ENCODE measurements at places on chromosomes 13 and 19.
A peak's percentile ranks its signal among the peaks of the same experiment; 100 is the strongest.

DNA sequence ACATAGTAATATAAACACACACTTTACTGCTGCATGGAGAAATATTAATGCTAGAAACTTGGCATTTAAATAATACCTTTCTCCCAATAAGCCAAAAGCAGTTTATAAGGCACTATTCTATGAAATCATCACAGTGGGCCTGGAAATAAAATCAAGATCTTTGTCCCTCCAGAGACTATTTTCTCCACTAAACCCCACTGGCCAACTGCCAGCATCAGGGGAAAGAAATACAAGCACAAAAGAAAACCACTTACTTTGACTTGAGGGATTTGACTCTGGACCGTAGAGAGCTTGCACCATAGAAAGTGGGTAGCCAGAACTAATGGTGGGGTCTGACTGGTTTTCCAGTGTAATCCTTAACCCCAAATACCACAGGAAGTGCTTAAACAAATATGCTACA is 71.9 kb downstream of the DCLK1 start:
- no peak for DNase-seq

DNA sequence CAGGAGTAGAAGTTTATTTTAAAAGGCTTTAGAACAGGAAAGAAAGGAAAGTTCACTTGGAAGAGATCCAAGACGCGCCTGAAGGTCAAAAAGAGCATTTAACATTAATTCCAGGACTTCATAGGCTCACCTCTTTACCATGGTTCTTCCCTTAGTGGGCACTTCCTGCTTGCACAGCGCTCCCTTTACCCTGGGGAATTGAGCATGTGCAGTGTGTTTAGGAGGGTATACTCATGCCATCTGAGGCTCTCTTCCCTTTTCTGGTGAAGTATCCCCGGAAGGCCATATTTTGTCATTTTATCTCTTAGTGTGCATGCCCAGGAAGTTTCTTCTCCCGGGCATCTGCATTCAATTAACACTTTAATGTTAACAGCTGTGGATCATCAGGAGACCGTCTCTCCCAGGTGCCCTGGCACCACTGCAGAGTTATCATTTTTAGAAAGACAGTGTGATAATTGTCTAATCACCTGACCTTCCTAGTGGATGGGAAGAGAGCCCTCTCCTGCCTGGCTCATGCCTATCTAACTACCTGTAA is 66.1 kb upstream of the ABCC4 start:
- no peak for DNase-seq

DNA sequence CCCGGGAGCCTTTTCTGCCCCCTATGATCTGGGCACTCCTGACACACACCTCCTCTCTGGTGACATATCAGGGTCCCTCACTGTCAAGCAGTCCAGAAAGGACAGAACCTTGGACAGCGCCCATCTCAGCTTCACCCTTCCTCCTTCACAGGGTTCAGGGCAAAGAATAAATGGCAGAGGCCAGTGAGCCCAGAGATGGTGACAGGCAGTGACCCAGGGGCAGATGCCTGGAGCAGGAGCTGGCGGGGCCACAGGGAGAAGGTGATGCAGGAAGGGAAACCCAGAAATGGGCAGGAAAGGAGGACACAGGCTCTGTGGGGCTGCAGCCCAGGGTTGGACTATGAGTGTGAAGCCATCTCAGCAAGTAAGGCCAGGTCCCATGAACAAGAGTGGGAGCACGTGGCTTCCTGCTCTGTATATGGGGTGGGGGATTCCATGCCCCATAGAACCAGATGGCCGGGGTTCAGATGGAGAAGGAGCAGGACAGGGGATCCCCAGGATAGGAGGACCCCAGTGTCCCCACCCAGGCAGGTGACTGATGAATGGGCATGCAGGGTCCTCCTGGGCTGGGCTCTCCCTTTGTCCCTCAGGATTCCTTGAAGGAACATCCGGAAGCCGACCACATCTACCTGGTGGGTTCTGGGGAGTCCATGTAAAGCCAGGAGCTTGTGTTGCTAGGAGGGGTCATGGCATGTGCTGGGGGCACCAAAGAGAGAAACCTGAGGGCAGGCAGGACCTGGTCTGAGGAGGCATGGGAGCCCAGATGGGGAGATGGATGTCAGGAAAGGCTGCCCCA is 8.5 kb upstream of the CEACAM7 start:
- no peak for DNase-seq

- peak; percentile 86 for DNase-seq
Measured at GRCh38 chr19:39352381-39353255, 10.4 kb downstream of the SAMD4B start.

- no peak for DNase-seq
Measured at GRCh38 chr13:97142452-97142851, 79.7 kb upstream of the MBNL2 start.

DNA sequence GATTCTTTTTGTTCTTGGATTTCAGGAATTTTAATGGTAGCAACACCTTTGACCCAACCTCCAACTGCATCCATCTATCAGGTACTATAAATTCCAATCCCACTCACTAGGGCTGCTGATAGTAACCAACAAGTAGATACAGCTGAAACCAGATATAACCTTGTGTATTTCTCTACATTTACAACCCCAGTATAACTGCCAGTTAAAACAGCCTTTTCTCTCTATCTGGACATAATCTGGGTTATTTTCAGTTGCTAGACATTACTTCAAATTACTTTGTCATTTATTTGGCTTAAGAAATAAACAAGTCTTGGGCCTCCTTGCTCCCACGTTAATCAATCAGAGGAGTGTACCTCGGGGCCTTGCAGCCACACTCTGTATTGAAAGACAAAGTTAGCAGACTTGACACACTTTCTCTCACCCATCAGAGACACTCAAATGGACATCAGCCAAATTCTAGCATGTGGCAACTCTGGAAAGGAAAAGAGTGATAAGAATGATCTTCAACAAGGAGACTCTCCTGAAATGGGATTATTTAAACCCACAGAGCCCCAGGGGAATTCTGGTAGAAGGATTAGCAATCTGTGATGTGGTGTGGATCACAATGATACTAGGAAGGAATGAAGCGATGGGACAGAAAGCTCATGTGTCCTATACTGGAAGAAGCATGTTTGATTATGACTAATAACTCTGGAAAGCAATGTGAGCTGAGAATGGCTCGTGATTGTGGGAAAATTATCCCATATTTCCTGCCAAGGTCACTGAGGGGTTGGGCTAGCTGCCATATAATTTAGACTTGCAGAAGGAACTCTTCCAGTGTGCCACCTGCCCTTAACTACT is 157.5 kb downstream of the FLT1 start:
- DNase-seq: peak; percentile 80

GRCh38 chr19:31548941-31549340 is 199.7 kb upstream of the TSHZ3 start:
- DNase-seq: no peak

- peak; percentile 86 for DNase-seq
Measured at GRCh38 chr13:27168906-27169657, 2.5 kb downstream of the USP12 start.

- DNase-seq: peak; percentile 29
Measured at GRCh38 chr13:49022472-49023144, 46.9 kb downstream of the FNDC3A start.

DNA sequence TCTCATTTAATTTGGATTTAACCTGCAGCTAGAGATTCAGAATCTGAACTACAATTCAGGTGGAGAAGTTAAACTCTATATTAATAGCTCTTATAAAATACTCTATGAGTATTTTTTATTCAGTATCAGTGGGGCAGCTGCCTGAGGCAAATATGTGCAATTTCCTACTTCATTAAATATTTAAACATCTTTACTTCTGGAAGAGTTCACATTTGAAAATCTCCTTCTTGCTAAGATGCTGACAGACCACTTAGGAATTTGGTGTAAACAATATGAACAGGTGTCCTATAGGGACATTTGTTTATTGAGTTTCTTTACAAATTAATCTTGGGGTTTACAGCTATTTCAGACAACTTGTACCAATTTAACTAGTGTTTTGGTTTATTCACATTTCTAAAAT is 20.4 kb downstream of the STARD13 start:
- DNase-seq: no peak

DNA sequence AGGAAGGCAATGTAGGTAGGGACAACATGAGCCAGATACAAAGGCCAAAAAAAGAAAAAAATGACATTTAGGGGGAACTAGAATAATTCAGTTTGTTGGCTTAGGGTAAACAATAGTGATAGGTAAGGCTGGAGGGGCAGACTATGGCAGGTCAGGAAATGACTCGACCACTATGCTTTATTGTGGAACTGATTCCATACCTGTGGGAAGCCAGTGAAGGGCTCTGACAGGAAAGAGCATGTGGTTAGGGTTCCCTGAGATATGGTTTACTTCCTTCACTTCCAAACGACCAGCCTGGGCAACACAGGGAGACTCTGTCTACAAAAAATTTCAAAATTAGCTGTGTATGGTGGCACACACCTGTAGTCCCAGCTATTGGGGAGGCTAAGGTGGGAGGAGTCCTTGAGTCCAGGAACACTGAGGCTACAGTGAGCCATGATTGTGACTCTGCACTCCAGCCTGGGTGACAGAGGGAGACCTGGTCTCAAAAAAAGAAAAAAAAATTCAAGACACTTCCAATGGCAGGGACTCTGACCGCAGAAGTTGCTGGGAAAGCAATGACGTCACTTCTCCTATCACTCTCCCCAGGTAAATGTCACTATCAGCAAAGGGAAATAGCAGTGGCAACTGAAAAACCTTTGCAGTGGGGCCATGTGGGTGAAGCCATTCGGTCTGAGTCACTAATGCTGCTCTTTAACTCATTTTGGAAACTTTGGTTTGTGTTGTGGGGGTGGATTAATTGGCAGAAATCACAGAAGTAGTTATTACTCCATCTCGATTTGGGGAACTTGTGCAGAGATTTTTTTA is 192.8 kb upstream of the TSC22D1 start:
- DNase-seq: no peak

GRCh38 chr13:96431044-96431581 is 341.2 kb downstream of the HS6ST3 start:
- no peak for DNase-seq

- DNase-seq: no peak
Measured at GRCh38 chr13:75353781-75354193, 128.2 kb downstream of the TBC1D4 start.

DNA sequence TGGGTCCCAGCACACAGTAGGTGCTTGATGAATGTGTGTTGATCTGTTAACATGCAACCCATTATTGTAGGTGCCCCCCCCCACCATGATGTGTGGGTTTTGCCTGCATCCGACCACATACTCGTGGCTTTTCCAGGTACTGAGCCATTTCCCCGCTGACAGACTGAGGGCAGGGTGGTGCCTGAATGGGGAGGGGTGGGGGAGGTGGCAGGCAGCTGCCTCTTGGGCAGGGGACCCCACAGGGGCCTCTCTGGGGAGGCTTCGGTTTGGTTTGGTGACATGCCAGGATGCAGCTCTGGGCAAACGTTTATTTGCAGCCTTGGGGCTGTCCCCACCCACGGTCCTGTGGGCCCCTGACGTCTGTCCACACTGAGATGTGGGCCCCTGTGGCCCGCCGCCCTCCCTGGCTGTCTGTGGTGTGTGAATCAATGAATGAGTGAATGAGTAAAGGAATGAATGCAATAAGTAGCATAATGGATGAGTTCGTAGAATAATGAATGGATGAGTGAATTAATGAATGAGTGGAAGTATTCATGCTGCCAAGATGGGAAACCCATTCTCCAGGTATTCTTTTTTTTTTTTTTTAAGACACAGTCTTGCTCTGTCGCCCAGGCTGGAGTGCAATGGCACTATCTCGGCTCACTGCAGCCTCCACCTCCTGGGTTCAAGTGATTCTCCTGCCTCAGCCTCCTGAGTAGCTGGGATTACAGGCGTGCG is 9.0 kb upstream of the JUND start:
- peak; percentile 86 for DNase-seq

DNA sequence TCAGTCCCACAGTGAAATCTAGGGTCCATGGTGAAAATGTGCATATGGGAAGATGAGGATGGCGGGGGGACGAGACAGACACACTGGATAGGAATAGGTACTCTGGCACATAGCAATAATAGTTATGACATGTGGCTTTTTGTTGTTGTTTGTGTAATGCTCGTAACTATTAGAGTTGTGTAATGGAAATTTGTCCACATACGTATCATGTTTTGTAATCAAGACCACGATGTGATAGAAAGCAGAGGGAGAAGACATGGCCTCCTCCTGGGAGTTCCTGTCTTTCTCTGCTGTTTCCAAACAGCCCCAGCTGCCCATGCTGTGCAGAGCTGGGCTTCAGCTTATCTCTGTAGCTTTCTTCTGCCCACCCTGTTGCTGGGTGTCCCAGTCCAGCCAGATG is 185.3 kb upstream of the TMTC4 start:
- no peak for DNase-seq

Data from osteoblast (primary cell).